ENCODE measurements at places on chromosomes 3 and 15. TPM values are rescaled to one million over a fixed set of nuclear protein-coding genes. Genes with fewer than 3 reads are reported as not detected.

The SCAMP5 gene
- 11.2 TPM for total RNA-seq

GRCh38 chr3:127038466-127038865 lies 55.6 kb downstream of the PLXNA1 start:
- no peak overlapping the region for H3K4me3 ChIP-seq
- H3K36me3 ChIP-seq = no peaks in the 10 kb centered on the region
- H3K27me3 ChIP-seq = no peaks in the 10 kb centered on the region
- no peak overlapping the region for H3K27ac ChIP-seq
- no peak for DNase-seq

The ISG20 gene
- 14.9 TPM for total RNA-seq

DNA sequence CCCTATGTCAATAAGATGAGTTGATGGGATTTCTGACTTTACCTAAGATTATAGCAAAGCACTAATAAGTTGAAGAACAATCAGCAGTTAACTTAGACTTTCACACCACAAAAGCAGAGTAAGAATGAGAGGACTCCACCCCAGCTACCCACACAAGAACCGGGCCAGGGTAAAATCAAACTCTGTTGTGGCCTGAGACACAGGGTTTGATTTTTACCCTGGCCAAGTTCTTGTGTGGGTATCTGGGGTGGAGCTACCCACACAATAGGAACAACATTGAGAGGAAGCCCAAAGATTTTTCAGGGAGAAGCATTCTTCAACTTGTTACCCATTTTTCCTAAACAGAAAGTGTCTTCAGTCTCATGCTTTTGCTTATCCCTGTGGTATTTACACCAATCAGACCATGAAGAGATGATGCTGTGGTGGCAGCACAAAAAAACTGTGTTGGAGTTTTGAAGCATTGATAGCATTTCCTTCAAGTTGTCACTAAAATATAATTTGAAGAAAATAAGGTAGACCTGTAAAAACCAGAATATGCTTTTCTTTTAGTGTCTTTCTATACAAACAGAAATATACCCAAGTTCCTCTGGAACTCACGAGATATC lies 25.6 kb downstream of the CPOX start:
- H3K27me3 ChIP-seq = peaks cover 7% of the 10 kb centered on the region
- no peak overlapping the region for H3K27ac ChIP-seq
- H3K4me3 ChIP-seq = no peak overlapping the region
- no peak for DNase-seq

GRCh38 chr3:188076176-188076575 lies 77.8 kb upstream of the LPP start:
- H3K27ac ChIP-seq = no peak overlapping the region
- no peaks in the 10 kb centered on the region for H3K27me3 ChIP-seq
- H3K4me3 ChIP-seq = no peak overlapping the region

The GHRL gene
- total RNA-seq = not detected

The PPP1R14D gene
- total RNA-seq = 0.64 TPM

The TM4SF4 gene
- 0.46 TPM for total RNA-seq

The SKOR1 gene
- 0.21 TPM for total RNA-seq

The RAD51 gene
- total RNA-seq = 30.3 TPM

DNA sequence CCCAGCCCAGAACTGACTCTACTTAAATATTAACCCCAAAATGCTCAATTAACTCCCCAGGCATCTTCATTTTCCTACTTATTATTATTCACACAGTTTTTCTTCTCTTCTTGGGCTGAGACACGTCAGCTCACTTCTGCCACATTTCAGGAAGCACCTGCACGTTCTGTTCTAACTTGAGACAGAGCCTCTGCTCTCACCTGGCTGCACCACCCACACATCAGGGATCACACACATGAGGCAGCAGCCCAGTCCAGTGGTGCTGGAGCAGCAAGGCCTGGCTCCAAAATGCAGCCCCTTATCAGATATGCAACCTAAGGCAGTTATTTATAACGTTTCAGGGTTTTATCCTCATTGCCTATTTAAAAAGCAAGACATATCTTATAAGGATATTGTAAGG lies 127.5 kb downstream of the OSBPL10 start:
- H3K4me3 ChIP-seq = no peak overlapping the region
- H3K27ac ChIP-seq = no peak overlapping the region
- H3K27me3 ChIP-seq = no peaks in the 10 kb centered on the region
- DNase-seq = no peak
- H3K36me3 ChIP-seq = no peaks in the 10 kb centered on the region

GRCh38 chr15:91184441-91184840 lies 84.4 kb downstream of the SV2B start:
- H3K36me3 ChIP-seq = no peaks in the 10 kb centered on the region
- no peak overlapping the region for H3K27ac ChIP-seq
- H3K4me1 ChIP-seq = no peaks in the 10 kb centered on the region
- no peak overlapping the region for H3K4me3 ChIP-seq

DNA sequence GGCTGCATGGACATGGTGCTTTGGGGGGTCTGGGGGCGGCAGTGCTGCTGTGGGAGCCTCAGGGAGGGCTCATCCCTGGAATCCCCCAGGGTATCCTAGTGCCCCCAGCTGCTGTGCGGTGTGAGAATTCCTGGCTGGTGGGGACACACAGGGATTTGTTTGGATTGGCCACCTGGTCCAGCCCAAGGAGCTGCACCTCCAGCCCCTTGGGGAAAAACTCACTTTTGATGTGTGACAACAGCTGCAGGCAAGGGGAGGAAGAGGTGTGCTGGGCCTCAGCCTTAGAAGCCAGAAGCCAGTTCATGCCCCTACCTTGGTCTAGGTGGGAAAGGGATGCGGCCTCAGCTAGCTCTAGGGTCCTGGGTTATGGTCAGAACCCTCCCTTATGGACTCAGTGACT lies 8.4 kb upstream of the COMMD4 start:
- no peak overlapping the region for H3K27ac ChIP-seq
- no peaks in the 10 kb centered on the region for H3K27me3 ChIP-seq
- no peaks in the 10 kb centered on the region for H3K36me3 ChIP-seq
- no peak for DNase-seq
- no peaks in the 10 kb centered on the region for H3K4me1 ChIP-seq

DNA sequence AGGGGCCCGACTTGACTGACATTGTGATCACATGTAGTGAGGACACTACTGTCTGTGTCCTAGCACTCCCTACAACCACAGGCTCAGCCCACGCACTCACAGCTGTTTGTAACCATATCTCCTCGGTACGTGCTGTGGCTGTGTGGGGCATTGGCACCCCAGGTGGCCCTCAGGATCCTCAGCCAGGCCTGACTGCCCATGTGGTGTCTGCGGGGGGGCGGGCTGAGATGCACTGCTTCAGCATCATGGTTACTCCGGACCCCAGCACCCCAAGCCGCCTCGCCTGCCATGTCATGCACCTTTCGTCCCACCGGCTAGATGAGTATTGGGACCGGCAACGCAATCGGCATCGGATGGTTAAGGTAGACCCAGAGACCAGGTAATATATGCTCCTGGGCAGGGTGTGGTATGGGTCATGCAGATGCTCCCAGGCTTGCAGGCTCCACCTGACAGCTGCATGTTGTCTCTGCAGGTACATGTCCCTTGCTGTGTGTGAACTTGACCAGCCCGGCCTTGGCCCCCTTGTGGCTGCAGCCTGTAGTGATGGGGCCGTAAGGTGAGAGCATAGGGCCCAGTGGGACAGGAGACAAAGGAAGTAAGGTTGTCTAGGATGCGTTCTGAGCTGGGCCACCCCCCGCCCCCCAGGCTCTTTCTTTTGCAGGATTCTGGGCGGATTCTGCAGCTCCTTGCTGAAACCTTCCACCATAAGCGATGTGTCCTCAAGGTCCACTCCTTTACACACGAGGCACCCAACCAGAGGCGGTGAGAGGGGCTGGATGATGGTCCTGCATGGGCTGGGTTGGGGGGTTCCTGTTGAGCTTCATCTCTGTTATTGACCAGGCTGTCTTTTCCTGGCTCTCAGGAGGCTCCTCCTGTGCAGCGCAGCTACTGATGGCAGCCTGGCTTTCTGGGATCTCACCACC lies 4.4 kb downstream of the DALRD3 start:
- no peak overlapping the region for H3K27ac ChIP-seq
- no peak overlapping the region for H3K4me3 ChIP-seq
- H3K27me3 ChIP-seq = no peaks in the 10 kb centered on the region
